ENCODE measurements at places on chromosomes 4 and X.

DNA sequence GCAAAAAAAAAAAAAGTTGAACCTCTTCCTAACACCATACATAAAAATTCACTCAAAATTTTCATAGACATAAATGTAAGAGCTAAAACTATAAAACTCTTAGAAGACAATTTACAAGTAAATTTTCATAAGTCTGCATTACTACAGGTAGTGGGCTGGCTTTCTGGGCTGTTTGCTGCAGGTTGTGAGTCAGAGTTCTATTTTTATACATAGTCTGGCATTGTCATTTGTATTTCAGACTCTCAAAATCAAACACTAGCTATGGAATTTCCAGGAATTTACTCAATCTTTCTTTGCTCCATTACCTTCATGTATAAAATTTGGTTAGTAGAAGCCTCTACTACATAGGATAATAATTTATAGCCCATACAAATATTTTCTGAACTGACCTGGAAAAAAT lies 227.2 kb downstream of the COX18 start:
- DNase-seq, result no peak

DNA sequence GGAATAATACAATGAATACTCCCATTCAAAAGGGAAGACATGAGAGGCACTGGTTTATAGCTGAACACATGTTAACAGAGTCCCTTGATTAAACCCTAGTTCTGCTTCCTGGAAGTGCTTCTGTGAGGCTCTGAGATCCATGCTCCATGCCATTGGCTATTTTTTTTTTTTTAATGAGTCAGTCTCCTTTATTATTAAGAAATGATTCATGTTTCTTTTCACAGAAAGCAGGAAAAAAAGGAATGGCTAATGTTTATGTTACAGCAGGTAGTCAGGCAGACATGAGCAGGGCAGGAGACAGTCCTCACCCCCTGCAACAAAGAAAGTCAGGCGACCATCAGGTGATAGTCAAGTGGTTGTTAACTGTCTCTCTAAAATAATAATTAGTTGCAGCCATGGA lies 598.7 kb downstream of the EPHA5 start:
- no peak for DNase-seq

- peak; percentile 27 for DNase-seq
Measured at GRCh38 chr4:7156761-7157488, 35.4 kb upstream of the SORCS2 start.

GRCh38 chr4:173494013-173494970 lies 35.7 kb downstream of the HAND2 start:
- DNase-seq, result peak; percentile 69

DNA sequence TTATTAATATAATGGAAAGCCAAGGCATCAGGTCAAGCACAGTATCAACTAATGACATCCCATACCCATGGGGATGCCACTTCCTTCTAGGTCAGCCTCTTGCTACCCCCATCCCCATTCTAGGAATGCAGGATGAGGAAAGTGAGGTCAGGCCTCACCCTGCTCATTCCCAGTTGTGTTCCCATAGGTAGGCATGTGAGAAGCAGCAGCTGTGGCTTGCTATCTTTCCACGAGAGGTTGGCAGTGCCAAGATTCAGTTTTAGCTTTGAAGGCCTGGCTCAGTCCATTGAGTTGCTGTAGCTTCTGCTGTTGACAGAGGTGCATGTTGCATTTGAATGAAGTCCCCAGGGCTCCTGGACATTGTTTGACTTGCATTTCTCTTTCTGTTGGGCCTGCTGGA lies 15.5 kb downstream of the LONRF3 start:
- DNase-seq, result no peak

Measured in A549 (cell line).